Suppressor macrophage treated with lipopolysaccharide for 1 hour (primary cell): ENCODE measurements at places on chromosomes 12 and 14.

- DNase-seq: no peak
These were observed 40.6 kb downstream of the HECTD1 start for GRCh38 chr14:31167032-31167431.

GRCh38 chr12:40937891-40938290 lies 245.7 kb downstream of the CNTN1 start:
- no peak for DNase-seq

DNA sequence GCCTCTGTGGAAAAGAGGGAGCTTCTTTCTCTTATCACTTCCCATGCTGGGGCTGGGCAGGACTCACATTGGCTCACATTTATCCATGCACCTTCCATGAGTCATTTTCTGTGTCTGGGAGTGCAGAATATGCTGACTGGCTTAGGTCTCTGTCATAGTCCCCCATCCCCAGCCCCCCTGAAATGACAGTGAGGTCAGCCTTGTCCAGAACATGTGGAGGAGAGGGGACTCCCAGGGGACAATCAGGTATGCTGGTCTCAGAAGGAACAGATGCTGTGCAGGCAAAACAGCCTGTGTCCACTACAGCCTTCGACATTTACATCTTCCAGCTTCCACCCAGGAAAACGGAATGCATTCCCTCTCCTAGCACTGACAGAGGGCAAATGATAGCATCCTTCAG lies 35.0 kb downstream of the ADGRD1 start:
- DNase-seq: no peak

- DNase-seq: peak; percentile 98
These were observed 7.7 kb upstream of the PPTC7 start for GRCh38 chr12:110590806-110591326.

DNA sequence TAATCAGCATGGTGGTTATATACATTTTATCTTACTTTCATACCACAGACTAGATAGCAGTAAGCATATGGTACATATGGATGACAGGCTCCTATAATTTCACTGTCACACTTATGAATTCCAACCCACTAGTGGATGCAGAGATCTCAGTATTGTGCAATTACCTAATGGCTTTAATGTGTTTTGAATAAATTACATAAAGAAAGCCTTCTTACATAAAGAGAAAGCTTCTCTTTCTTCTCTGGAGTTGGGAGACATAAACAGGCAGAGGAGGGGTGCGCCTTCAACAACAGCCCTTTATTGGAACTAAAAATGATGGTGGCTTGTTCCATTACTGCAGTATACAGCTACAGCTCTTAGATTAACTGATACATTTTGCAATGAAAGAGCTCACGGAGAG lies 52.6 kb downstream of the SAV1 start:
- no peak for DNase-seq
